ENCODE measurements at places on chromosomes 2 and 18. TPM values are rescaled to one million over a fixed set of nuclear protein-coding genes. Genes with fewer than 3 reads are reported as not detected.

MSTN gene
- polyA plus RNA-seq = 0.05 TPM

CD302 gene
- 5.1 TPM for polyA plus RNA-seq

SH2D6 gene
- polyA plus RNA-seq = 0.42 TPM

- H3K4me3 ChIP-seq = no peak overlapping the region
- H3K27me3 ChIP-seq = no peaks in the 10 kb centered on the region
- no peaks in the 10 kb centered on the region for H3K4me1 ChIP-seq
- no peak overlapping the region for H3K27ac ChIP-seq
- H3K36me3 ChIP-seq = no peaks in the 10 kb centered on the region
Measured at GRCh38 chr2:237306083-237306786, 107.7 kb downstream of the COL6A3 start.

GRCh38 chr2:20172273-20173055 lies 52.5 kb downstream of the SDC1 start:
- no peak overlapping the region for H3K4me3 ChIP-seq
- H3K4me1 ChIP-seq = peaks cover under 1% of the 10 kb centered on the region
- no peaks in the 10 kb centered on the region for H3K36me3 ChIP-seq
- H3K27ac ChIP-seq = no peak overlapping the region
- no peaks in the 10 kb centered on the region for H3K27me3 ChIP-seq

- H3K36me3 ChIP-seq = no peaks in the 10 kb centered on the region
- no peak overlapping the region for H3K4me3 ChIP-seq
- no peaks in the 10 kb centered on the region for H3K27me3 ChIP-seq
Measured at GRCh38 chr2:57552885-57553284, 493.7 kb upstream of the VRK2 start.

GRCh38 chr2:124662946-124663644 lies 638.0 kb downstream of the CNTNAP5 start:
- H3K27ac ChIP-seq = no peak overlapping the region
- H3K36me3 ChIP-seq = no peaks in the 10 kb centered on the region
- no peaks in the 10 kb centered on the region for H3K27me3 ChIP-seq
- no peak for DNase-seq
- H3K4me1 ChIP-seq = no peaks in the 10 kb centered on the region
- H3K4me3 ChIP-seq = no peak overlapping the region

GRCh38 chr2:240799033-240799820 lies 20.8 kb downstream of the KIF1A start:
- H3K4me1 ChIP-seq = peaks cover 5% of the 10 kb centered on the region
- no peak overlapping the region for H3K4me3 ChIP-seq
- no peak overlapping the region for H3K27ac ChIP-seq

- H3K27ac ChIP-seq = peak overlapping the region; percentile 67
- H3K4me1 ChIP-seq = no peaks in the 10 kb centered on the region
- no peaks in the 10 kb centered on the region for H3K27me3 ChIP-seq
- DNase-seq = peak; percentile 89
- no peaks in the 10 kb centered on the region for H3K36me3 ChIP-seq
Measured at GRCh38 chr2:8575038-8575833, 106.6 kb upstream of the ID2 start.

- no peaks in the 10 kb centered on the region for H3K36me3 ChIP-seq
- H3K27me3 ChIP-seq = no peaks in the 10 kb centered on the region
- no peak for DNase-seq
- H3K4me1 ChIP-seq = no peaks in the 10 kb centered on the region
Measured at GRCh38 chr18:57084331-57085271, 62.3 kb upstream of the BOD1L2 start.

- H3K4me1 ChIP-seq = no peaks in the 10 kb centered on the region
- H3K27me3 ChIP-seq = no peaks in the 10 kb centered on the region
- no peak overlapping the region for H3K27ac ChIP-seq
- no peak overlapping the region for H3K4me3 ChIP-seq
- H3K36me3 ChIP-seq = no peaks in the 10 kb centered on the region
- DNase-seq = no peak
Measured at GRCh38 chr2:171260471-171261424, 100.1 kb upstream of the TLK1 start.

GRCh38 chr2:26630669-26631360 lies 10.4 kb downstream of the CIB4 start:
- 0 out of 2 replicates have a peak, but pooled peaks cover 26% of the 10 kb centered on the region for H3K27me3 ChIP-seq
- H3K4me3 ChIP-seq = no peak overlapping the region
- H3K27ac ChIP-seq = no peak overlapping the region
- DNase-seq = no peak
- no peaks in the 10 kb centered on the region for H3K4me1 ChIP-seq

Data from SK-N-SH (cell line).